ENCODE measurements at places on chromosomes 16 and 17.

- no peak for DNase-seq
These were observed 30.9 kb downstream of the TSC2 start for GRCh38 chr16:2078691-2079090.

GRCh38 chr16:14289692-14290340 lies 218.7 kb downstream of the MRTFB start:
- no peak for DNase-seq

DNA sequence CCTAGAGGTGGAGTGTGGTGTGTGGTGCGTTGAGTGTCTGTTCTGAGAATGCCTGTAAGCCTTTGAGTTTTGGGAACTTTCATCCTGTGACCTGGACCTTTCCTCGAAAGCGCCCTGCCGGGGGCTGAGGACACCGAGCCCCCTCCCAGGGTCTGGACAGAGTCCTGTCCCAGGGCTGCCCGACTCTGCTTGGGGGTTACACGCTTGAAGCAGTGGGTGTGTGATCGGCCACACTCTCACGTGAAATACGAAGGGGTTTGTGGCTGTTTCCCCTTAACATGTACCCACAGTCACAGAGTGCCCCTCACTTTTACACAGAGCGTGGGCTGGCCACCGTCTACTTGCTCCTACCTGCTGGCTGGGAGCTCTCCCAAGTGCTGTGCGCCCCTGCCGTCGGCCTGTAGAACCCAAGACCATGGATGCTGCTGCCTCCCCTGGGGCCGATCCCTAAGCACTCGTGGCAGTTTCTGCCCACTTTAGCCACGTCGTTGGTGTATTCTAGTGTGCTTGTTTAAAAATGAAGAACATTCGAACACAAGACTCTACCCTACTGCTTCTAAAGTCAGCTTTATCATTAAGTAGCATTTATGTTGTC lies 6.8 kb downstream of the ZNF750 start:
- no peak for DNase-seq

- DNase-seq: no peak
These were observed 4.1 kb upstream of the PPP1R9B start for GRCh38 chr17:50154604-50155003.

DNA sequence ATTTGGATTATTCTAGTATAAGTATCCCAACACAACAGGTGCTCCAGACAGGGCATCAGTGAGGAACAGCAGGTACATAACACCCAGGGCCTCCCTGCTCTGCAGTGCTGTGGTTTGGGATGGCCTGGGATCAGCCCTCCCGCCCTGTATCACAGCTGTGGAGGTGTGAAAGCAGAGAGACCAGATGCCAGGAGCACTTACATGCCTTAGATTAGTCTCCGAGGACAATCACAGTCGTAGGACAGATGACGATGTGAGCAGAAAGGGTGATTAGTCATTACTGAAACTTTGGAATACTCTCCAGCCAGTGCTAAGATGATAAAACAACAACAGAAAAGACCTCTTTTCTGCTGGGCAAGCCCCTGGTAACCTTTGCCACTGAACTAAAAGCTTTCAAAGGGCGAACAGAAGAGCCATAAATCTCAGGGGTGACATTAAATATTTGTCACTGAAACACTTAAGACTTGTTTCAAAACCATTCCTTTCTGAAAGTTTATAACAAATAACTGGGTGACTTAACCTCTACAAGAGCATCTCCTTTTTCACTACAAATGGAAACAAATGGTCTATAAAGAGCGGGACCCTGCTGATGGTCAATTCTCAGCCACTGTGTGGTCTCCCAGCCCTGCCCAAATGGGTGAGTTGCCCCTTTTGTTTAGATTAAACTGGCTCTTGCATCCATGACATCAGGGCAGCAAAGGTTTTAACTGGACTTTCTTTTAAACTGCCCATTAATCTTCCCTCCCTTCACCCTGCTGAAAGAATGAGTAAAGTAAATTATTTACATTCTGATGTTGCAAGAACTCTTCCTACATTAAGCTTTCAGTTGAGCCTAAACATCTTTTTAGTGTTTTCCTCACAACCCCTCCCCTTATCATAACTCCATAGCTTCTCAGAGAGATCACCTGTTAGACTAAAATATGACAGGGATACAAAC lies 183.1 kb upstream of the COX10 start:
- no peak for DNase-seq

DNA sequence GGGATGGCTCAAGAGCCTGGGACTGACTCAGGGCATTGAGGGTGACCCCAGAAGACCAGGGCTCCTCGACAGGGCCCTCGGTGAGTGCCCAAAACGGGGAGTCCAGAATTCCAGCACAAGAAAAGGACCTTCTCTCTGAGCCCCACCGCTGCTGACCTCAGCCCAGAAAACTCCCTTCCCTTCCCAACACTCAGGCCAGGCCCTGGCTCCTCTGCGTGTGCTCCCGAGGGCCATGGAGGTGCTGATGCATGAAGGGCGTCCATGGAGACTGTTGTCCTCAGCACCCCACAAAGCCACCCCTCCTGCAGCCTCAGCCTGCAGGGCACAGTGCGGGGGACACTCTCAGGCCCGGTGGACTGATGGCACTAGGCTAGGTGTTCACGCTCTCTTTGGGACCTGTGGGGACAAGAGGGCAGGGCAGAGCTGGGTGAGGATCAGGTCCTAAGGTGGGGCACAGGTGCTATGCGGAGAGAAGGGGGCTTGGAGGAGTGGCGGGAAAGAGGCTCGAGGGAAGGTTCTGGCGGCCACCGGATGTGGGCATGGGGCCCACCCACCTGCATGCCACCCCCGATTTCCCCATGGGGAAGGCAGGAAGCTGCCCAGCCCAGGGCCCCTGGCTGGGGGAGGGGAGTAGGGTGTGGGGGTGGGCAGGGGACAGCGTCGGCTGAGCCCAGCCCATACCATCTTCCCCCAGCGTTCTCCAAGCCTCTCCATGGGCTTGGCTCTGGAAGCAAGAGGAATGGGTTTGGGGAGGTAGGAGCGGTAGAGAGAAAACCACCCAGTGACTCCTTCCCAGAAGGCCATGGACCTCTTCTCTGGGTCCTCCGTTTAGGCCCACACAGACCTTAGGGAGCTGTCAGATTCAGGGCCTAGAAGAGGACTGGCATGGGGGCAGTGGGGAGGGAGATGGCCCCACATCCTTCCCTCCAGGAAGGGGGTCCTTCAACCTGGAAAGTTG lies 4.5 kb upstream of the TSPOAP1 start:
- DNase-seq: no peak

GRCh38 chr17:51298508-51299371 lies 38.4 kb downstream of the UTP18 start:
- DNase-seq: no peak
